Stimulated activated CD4-positive, alpha-beta T cell treated with anti-CD3 and anti-CD28 coated beads, Interleukin-4, amount 100 ng/mL, for 4 hours (primary cell): ENCODE measurements at places on chromosomes 12 and 14.

DNA sequence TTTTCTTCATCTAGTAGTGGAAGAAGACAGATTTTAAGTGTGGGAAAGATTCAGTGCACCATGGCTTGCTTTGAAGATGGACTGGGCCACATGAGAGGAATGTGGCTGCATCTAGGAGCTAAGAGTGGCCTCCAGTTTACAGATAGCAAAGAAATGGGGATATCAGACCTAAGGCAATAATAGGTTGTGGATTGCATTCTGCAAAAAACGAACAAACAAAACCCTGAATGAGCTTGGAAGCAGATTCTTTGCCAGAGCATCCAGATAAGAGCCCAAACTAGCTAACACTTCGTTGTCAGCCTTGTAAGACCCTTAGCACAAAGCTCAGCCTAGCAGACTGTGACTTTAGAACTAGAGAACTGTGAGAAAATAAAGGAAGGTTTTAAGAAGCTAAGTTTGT lies 9.6 kb downstream of the ATXN7L3B start:
- no peak for DNase-seq

- DNase-seq: no peak
Measured at GRCh38 chr12:3717283-3717898, 35.5 kb downstream of the CRACR2A start.

- DNase-seq: no peak
Measured at GRCh38 chr14:87687420-87687819, 305.6 kb downstream of the GALC start.

GRCh38 chr12:97173688-97174410 lies 266.8 kb downstream of the NEDD1 start:
- DNase-seq: no peak

DNA sequence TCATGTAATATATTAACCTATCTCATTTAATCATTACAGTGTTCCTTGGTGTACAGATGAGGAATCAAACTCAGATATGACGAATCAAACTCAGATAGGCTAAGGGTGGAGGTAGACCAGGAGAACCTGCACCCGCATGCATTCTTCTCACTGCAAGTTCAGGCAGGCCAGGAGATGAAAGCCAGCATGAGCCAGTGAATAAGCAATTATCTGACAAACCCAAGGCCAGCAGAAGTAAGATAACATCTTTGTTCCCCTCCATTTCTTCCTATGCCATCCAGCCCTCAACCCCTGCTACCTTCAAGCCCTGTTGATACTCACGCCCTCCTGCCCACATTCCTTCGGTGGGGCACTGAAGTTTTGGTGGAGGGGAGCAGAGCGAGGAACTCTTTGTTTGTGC lies 152.2 kb downstream of the ETV6 start:
- DNase-seq: no peak

GRCh38 chr12:129434790-129435189 lies 469.0 kb downstream of the TMEM132D start:
- DNase-seq: no peak

DNA sequence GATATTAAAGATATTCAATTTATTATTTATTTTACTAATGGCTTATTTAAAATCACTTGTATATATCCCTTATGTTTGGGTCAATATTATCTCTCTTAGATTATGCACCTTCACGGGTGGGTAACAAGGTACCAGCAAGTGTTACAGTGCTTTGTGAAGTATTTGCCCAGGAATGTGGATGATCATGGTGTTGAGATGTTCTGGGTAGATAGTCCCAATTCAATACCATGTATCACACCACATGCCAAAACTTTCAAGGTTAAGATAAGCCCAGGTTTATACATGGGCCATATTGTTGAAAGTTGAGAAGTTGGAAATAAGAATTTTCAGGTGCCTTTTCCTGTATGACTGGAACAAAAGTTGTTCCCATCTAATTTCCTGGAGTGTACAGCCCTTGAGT lies 131.3 kb upstream of the RASSF8 start:
- no peak for DNase-seq

DNA sequence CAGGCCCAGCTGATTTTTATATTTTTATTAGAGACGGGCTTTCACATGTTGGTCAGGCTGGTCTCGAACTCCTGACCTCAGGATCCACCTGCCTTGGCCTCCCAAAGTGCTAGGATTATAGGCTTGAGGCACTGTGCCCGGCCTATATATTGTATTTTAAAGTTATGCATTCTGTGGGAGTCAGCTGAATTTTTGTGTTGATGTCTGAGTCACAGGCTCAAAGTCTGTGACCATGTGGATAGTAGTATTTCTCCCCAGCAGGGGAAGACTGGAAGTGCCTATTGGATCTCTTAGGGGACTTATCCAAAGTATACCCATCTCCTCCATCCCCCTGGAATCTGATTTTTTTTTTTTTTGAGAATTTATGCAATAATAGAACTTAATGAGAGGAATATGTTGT lies 43.8 kb upstream of the ATF1 start:
- DNase-seq: no peak

- no peak for DNase-seq
Measured at GRCh38 chr12:109481863-109482262, 4.4 kb downstream of the UBE3B start.

DNA sequence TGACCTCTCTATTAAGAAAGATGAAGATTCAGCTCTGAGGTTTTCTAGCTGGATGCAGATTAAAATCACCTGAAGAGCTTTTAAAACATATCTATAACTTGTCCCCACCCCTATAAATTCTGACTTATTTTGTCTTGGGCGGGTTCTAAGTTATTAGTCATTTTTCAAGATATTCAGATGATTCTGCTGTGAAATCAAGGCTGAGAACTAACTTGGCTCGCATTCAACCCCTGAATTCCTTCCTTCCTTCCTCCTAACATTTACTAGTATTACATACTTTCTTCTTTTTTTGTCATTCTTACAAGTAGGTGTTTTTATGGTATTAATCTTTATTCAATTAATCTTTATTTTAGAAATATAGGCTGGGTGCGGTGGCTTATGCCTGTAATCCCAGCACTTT lies 55.4 kb downstream of the SSPN start:
- no peak for DNase-seq
